ENCODE measurements at places on chromosomes 6 and 20.

GRCh38 chr6:113451049-113451448 lies 406.1 kb upstream of the MARCKS start:
- DNase-seq: no peak

GRCh38 chr20:44759595-44759994 lies 13.9 kb downstream of the KCNK15 start:
- DNase-seq: no peak

DNA sequence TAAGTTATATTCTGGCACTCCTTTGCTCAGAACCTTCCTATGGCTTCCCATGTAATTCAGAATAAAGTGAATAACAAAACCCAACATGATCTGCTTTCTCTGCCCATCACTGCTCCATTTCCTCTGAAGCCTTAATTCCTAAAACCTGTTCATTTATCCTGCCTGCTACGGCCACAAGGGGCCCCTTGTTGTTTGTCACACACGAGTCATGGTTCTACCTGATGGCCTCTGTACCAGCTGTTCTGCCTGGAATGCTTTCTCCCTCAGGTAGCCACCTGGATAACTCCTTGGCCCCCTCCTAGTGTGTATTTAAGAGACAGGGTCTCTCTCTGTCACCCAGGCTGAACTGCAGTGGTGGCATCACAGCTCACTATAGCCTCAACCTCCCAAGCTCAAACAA lies 26.8 kb downstream of the ERGIC3 start:
- no peak for DNase-seq

- no peak for DNase-seq
Measured at GRCh38 chr6:388202-388903, 3.2 kb upstream of the IRF4 start.

DNA sequence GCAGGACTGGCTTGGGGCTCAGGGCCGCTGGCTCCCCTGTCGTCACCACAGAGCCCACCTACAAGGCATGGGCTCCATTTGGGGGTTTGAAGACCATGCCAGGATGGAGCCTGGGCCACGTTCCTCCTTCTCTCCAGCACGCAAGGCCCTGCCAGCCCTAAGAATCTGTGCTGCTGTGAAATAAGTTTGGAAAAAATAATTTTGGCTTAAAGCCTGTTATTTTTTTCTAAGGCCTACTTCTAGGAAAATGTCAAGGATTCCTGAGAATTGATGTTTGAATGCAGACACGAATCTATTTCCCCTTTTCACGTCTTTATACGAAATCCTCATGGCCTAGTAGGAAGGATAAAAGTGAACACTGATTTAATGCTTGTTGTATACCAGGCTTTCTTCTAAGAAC lies 107.5 kb downstream of the LRFN2 start:
- DNase-seq: no peak

- no peak for DNase-seq
Measured at GRCh38 chr6:139473731-139474130, 99.3 kb upstream of the CITED2 start.

DNA sequence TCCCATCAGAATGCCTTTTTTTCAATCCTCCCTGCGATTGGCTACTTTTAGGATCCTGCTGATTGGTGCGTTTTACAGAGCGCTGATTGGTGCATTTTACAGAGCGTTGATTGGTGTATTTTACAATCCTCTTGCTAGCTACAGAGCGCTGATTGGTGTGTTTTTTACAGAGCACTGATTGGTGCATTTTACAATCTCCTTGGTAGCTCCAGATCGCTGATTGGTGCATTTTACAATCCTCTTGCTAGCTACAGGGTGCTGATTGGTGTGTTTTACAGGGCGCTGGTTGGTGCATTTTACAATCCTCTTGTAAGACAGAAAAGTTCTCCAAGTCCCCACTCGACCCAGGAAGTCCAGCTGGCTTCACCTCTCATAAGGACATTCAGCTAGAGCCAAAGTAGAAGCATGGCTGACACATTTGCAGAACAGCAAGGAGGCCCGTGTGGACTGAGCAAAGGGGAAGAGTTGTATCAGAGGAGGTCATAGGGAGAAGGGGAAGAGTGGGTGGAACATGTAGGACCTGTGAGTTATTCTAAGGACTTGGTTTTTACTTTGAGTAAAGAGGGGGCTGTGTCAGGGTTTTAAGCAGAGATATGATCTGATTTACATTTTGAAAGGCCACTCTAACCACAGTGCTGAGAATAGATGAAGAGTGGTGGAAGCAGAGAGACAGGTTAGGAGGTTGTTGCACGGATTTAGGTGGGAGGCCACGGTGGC lies 2.6 kb downstream of the ALDH5A1 start:
- DNase-seq: no peak

DNA sequence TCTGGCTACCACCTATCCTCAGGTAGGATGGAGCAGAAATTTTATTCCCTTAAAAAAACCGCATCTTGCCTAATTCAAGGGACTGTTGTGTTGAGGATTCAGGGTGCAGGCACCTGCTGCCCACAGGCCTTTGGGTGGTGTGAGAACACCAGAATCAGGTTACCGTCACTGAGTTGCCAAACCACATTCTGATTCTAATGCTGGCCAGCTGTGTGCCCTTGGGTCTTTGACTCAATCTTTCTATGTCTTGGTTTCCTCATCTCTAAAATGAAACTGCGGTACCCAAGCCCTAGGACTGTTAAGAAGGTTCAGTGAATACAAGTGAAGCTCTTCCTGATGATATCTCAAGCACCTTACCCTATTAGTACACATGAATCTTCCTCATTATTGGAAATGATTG lies 827.3 kb downstream of the DHX35 start:
- DNase-seq: no peak

GRCh38 chr6:54044059-54044458 lies 67.2 kb upstream of the MLIP start:
- no peak for DNase-seq

Data from hypothalamus (tissue), 51 donors.